ENCODE measurements at places on chromosomes 1 and 21.
A peak's percentile ranks its signal among the peaks of the same experiment; 100 is the strongest.

DNA sequence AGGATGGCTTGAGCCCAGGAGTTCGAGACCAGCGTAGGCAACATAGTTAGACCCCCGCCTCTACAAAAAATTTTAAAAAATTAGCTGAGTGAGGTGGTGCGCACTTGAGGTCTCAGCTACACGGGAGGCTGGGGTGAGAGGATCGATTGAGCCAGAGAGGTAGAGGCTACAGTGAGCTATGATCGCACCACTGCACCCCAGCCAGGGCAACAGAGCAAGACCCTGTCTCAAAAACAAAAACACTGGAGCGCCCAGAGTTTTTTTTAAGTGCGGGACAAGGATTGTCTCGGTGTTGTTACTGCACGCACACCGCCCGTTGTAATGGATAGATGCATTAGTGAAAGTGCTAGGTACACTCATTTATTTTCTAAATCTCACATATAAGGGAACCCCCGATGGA lies 37.1 kb downstream of the PIK3CD start:
- DNase-seq: no peak

- no peak for DNase-seq
These were observed 136.2 kb upstream of the ZBTB40 start for GRCh38 chr1:22315315-22316078.

- no peak for DNase-seq
These were observed 1.7 kb downstream of the HES4 start for GRCh38 chr1:997993-998744.

DNA sequence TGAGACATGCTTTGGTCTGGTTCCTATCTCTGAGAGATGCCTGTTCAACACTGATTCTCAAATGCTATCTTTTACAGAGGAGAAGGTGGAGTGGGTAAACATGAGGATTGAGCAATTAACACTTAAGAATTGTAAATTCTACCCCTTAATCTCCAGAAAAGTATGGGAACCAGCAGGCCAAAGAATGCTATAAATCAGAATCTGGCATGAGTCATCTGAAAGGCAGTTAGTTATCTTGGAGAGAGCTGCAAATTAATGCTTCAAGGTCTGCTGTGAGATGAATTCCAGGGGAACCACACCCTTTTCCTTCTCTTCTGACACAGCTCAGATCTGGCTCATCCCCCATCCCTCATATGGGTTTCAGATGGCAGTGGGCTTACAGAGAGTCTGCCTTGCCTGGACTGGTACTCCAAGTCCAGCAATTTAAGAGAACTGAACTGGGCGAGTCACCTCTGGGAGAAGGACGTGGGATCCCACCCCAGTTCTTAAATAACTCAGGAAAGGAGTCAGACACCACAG lies 5.2 kb downstream of the S100A10 start:
- DNase-seq: no peak

DNA sequence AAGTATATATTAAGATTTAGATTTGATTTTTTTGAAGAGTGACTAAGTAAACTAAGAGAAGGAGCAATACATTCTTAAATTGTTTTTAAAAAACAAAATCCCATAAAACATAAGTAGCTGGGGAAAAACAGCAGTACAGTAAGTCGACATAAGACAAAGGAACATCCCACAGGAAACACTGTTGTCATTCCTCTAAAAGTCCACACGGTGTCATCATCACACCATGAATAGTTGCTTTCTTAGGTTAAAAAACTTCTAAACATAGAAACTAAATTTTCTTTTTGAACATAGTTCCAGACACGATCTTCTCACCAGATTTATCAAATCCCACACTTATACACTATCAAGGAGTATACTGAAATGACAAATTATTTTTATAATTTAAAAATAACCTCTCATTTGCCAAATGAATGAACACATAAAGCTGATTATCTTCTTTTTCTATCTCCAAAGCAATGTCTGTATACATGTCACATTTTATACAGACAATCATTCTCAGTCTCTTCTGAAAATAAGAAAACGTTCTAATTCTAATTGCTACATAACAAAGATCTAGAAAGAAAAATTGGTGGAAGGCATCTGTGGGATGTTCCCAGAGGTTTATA lies 15.8 kb downstream of the ODF2L start:
- DNase-seq: peak; percentile 28

DNA sequence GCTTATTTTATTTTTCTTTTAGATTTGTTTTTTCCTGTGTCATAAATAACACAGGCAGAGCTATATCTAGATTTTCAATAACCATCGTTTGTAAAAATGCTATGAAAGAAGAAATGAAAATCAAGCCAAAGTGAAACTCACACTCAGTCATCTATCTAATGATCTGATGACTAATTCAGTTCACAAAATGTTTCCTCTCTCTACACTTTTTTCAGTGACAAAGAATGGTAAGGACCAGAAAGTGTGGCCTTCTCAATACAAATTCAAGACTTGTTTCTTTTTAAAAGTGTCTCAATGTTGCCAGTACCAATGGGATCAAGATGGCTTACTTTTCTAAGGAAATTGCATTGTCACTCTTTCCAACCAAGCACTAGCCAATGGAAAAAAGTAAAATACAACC lies 282.8 kb upstream of the PKN2 start:
- DNase-seq: no peak

DNA sequence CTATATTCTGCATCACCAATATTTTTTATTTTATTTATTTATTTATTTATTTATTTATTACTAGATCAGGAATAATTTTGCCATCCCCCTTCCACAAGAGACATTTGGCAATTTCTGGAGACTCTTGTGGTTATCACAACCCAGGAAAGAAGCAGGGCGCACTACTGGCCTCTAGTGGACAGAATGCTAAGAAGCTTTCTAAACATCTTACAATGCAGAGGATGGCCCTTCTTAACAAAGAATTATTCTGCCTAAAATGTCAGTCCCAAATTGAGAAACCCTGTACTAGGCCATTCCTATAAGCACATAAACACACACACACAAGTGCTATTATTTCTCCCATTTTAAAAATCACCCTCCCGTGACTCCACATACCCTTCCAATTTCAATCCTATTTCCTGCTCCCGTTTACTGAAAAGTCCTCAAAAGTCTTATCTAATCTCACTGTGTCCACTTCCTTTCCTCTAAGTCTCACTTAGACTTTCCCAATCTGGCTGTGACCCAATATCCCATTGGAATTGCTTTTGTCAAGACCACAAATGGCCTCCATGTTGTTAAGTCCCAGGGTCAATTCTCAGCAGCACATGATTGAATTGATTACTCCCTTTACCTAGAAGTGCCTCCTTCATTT lies 43.7 kb upstream of the RNF11 start:
- DNase-seq: peak; percentile 66

GRCh38 chr1:47784497-47784822 lies 212.7 kb downstream of the TRABD2B start:
- no peak for DNase-seq

DNA sequence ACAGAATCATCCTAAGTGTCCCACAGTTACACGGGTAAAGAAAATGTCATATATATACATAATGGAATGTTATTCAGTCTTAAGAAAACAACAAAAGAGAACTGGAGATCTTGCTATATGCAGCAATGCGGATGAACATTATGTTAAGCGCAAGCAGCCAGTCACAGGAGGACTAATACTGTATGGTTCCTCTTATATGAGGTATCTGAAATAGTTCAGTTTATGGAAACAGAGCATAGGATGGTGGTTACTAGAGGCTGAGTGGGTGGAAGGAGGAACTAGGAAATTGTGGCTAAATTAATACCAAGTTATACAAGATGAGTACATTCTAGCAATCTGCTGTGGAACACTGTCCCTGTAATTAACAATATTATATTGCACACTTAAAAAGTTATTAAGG lies 834.3 kb downstream of the KCNT2 start:
- DNase-seq: no peak

- no peak for DNase-seq
These were observed 9.8 kb upstream of the PHTF1 start for GRCh38 chr1:113768916-113769600.

GRCh38 chr1:6051423-6051822 lies 5.7 kb downstream of the KCNAB2 start:
- DNase-seq: no peak

GRCh38 chr1:87478231-87478630 lies 149.6 kb downstream of the LMO4 start:
- DNase-seq: no peak

DNA sequence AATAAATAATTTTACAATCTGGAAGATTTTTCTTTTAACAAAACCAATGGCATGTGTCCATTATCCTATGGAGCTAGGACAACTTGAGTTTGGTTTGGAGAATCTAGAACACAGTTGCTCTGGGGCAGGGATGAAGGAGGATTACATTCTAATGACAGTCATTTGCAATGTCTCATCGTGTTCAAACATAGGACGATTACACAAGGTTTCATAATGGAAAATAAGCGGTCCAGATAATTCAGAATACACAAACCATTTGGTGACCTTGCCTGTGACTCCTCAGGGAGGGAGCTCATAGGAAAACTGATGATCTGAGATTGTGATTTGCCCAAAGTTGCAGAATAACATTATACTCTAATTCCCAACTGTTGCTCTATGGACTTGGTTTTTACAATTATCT lies 27.6 kb upstream of the RGL1 start:
- DNase-seq: no peak

DNA sequence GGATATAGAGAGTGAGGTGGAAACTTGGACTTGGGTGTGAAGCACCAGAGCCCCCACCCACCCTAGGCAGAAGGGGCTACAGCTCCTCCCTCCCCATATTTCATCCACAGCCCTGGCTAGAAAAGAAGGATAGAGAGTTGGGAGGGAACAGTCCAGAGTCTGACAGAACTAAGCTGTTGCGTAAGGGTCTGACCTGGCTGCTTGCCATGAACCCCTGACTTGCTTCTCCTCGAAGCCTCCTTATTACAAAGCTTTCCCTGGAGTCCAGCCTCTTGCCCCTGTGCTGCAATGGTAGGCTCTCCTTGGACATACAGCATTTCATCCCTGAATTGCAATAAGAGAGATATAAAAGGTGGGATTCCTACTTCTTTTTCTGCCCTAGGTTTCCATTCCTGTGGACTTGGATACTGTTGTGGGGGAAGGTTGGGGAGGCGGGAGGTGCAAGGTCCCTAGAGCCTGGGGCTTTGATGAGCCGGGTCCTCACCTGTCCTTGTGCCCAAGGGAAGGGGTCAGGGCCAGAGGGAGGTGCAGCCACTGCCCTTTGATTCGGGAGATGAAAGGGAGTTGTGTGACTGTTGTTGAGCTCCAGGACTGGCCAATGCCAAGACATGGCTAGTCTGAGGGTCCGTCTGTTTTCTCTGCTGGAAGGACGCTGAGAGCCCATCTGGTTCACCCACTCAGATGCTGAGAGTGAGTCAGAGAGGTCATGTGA lies 2.7 kb downstream of the RHBG start:
- no peak for DNase-seq

DNA sequence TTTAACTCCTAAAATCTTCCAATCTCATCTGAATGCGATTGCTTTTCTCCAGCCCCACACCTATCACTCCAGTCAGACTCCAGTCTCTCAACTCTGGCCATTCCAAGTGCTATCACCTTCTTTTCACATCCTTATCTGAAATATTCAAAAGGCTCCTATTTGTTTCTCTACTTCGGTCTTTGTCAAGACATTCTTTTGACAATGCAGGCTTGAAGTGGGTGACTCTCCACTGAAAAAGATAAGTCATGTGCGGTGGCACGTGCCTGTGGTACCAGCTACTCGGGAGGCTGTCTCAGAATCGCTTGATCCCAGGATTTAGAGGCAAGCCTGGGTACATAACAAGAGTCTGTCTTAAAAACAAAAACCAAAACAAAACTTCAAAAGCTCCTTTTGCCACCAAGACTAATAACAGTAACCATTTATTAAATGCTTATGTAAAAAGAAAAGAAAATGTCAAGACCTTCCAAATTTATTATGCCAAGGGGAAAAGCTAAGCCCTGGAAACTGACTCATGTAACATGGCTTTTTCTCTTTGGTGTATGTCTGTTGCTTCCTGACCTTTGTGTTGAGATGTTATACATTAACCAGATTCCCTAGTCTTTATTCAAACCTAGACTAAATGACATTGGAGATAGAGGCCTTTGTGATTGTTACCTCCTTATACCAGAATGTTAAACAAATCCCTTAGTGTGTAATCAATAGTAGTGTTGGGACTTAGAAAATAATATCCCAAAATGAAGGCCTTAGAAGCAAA lies 3.6 kb downstream of the ALG14 start:
- DNase-seq: no peak

DNA sequence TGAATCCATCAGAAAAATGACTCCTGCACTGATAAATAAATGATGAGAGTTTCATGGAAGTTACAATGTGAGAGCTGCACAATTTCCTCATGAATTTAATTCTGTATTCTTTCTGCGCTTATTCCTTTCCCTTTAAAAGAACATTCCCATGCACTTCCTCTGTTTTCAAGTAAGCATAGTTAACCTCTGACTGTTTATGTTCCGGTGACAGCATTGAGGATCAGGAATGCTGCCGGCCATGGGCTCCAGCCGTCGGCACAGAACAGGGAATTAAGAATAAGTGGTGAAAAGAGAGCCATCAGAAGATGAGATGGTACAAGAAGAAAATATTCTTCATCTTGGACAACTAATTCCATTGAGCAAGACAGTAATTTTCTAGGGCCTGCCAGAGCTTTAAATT lies 65.3 kb downstream of the SUSD4 start:
- DNase-seq: no peak

DNA sequence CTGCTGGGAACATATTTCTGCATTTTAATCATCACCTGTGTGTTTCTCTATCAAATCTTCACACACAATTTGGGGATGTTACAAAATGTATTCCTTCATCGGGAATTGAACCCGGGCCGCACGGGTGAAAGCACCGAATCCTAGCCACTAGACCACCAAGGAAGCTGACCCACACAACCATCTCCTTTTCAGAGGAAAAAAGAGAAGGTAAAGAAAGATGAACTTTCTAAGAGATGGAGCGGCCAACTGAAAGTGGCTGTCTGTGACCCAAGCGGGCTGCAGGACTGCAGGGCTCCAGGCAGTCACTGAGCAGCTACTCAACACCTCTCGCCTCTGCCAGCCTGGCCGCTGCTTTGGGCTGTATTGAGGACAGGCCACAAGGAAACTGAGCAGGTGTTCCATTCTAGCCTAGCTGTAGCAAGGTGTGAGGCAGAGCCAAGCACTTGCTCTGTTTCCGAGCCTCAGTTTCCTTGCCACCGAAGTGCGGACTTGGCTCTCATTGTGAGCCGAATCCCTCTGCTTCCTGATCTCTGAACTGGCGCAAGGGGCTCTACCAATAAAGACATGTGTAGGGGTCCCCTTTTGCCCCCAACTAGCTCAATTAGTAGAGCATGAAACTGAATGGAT lies 156.9 kb upstream of the NBPF11 start:
- no peak for DNase-seq

DNA sequence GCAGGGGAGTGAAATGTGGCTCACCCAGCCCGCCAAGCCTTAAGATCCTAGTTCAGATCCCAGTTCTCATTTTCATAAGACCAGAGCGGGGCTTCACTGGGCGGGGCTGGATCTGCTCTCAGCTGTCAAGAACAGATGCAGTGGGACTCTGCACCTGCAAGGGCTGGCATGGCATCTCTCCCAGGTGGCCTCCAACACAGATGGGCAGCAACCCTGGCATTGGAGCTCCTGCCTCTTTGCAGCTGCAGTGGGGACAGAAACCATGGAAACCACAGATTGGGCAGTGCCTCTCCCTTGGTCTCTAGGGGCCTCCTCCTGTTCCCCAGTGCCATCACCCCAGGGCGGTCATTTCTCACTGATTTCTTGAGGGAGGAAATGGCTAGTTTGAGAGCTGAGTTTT lies 267.7 kb downstream of the PRDM2 start:
- no peak for DNase-seq

Data from NCI-H774 (cell line).